Putamen (tissue), 1 donor: ENCODE measurements at places on chromosomes 16 and 17.

GRCh38 chr17:10881959-10882358 lies 44.1 kb upstream of the PIRT start:
- no peak for DNase-seq

DNA sequence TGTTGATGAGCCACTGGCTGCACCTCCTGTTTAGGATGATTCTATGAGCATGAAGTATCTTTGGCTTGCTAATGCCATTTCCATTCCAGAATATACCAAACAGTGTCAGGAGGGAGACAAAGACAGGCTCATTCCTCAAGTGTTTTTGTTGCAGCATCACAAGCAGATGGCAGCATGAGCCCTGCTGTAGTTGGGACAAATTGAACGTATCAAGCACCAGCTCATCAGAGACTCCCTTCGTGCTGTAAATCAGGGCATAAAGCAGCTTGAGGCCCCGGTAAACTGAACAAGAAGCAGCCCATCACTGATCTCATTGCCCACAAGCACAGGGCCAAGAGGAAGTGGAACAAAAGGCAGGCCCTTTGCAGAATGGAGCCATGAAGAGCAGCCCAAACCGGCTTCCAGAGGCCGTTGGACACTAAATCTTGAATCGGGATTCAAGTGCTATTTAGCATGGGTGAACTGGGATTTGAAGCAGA lies 45.9 kb upstream of the HS3ST3A1 start:
- DNase-seq = no peak

DNA sequence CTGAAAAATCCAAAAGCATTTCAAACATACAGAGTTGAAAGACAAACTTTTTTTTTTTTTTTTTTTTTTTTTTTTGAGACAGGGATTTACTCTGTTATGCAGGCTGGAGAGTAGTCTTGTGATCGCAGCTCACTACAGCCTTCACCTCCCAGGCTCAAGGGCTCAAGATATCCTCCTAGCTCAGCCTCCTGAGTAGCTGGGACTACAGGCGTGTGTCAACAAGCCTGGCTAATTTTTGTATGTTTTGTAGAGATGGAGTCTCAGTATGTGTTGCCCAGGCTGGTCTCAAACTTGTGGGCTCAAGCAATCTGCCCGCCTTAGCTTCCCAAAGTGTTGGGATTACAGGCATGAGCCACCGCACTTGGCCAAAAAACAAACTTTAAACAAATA lies 64.2 kb upstream of the KIFC3 start:
- DNase-seq = no peak

- peak; percentile 87 for DNase-seq
Observed at GRCh38 chr17:5877948-5878347, 192.2 kb upstream of the WSCD1 start.

- no peak for DNase-seq
Observed at GRCh38 chr16:78762222-78762621, 662.8 kb downstream of the WWOX start.

GRCh38 chr17:20228410-20228809 lies 219.3 kb downstream of the SPECC1 start:
- DNase-seq = no peak

DNA sequence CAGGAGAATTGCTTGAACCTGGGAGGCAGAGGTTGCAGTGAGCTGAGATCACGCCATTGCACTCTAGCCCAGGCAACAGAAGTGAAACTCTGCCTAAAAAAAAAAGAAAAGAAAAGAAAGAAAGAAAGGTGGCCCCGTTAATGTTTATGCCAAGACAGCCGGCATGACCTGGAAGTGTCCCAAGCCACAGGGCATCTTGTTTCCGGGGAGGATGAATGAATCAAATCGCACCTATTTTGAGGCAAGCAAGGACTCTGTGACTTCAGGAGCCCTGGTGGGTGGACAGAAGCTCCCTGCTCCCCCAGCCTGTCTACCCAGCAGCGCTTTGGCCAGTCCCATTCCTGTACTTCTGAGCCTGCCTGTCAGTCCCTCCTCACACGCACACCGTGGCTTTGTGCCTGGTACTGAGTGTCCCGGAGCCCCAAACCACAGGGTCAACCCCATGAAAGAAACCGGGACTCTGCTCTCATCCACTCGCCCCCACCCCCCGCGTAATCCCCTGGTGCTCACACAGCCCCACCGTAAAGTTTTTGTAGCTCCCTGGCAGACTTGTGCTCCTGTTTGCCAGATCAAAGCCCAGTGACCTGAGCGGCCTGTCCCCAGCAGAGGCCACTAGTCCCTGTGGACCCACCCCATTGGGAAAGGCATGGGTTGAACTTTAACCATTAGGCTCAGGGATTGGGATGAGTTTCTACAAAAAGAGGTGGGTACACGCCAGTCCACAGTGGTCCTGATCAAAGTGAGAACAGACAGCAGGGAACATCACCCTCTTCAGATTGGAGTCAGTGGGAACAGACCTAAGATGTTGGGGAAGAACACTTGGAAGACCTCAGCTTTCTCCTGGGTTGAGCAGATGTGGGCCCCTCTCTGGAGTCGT lies 19.3 kb downstream of the CD2BP2 start:
- no peak for DNase-seq

GRCh38 chr17:36214918-36215317 lies 4.1 kb downstream of the CCL4L2 start:
- DNase-seq = no peak

DNA sequence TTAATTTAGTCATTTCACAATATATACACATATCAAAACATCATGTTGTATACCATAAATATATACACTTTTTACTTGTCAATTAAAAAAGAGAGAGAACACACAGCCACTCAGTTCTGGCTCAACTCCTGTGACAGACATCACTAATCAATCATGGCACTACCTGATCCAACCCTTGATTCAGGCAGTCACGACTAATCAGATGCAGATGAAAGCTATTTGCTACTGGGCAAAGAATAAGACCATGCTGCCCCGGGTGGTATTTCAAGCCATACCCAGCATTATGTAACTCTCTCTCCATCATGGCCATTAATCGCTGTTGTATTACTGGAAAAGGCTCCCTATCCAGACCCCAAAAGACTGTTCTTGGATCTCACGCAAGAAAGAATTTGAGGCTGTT lies 345.7 kb downstream of the HAPSTR1 start:
- no peak for DNase-seq

- no peak for DNase-seq
Observed at GRCh38 chr16:4141604-4142003, 25.4 kb upstream of the ADCY9 start.

- DNase-seq = peak; percentile 62
Observed at GRCh38 chr16:88681709-88682451, 4.4 kb downstream of the SNAI3 start.

DNA sequence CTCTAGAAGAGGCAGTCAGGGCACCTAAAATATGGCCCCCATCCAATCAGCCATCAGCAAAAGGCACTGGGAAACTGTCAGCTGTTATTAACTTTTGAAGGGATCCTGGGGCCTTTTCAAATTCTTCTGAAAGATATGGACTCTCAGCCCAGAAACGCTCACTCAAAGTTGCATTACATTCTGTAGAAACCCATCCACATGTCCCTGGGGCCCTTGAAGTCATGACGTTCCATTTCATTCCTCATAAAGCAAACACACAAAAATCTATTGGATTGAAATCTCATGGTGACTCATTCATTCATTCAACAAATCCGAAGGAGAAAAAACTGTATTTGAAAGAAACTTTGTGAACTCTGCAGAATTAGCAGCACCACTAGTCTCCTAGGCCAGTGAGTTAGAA lies 215.3 kb downstream of the C16orf95 start:
- no peak for DNase-seq

DNA sequence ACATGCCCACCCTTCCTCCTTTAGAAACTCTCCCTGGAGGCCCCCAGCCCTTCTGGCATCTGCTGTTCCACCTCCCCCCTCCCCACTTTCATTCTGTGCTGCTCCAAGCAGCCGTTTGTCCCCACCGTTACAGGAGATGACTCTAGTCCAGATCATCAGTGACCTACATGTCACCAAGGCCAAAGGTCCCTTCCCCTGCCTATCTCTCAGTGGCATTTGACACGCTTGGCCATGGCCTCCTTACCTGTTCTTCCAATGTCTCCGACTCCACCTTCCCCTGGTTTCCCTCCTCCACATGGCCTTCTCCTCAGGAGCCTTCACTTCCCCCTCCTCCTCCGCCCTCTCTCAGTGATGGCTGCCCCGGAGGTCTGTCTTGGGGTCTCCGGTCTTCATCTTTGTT lies 9.4 kb downstream of the TMEM92 start:
- no peak for DNase-seq
